ENCODE measurements at places on chromosomes 3 and 15. TPM values are rescaled to one million over a fixed set of nuclear protein-coding genes. Genes with fewer than 3 reads are reported as not detected.

Gene GMNC
- not detected for total RNA-seq

DNA sequence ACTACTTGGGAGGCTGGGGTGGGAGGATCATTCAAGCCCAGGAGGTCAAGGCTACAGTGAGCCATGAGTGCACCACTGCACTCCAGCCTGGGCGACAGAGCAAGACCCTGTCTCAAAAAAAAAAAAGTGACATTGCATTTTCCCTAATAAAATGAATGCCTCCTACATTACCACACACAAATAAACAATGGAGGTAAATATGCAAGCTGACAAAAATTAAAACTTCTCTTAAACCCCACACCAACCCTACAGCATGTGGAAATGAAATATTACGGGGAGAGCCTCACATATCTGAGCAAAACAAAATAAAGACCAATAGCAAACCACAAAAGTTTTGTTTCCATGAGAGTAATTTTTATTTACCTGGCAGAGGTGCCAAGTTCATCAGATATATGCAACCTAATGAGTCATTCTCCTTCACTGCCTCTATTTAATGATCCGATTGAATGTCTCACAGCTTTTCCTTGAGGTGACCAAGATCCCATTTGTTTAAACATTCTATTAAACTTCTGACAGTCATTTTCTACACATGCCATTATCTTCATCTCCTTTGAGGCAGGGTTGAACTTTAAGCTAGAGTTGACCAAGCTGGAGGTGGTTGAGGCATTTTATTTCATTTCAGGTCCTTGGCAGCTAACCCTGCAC, 9.4 kb upstream of the CAV3 start:
- DNase-seq: no peak
- no peaks in the 10 kb centered on the region for H3K4me1 ChIP-seq
- no peak overlapping the region for H3K4me3 ChIP-seq
- H3K27me3 ChIP-seq: no peaks in the 10 kb centered on the region
- no peaks in the 10 kb centered on the region for H3K36me3 ChIP-seq

- no peak overlapping the region for H3K4me3 ChIP-seq
- 0 out of 2 replicates have a peak, but pooled peaks cover 2% of the 10 kb centered on the region for H3K27me3 ChIP-seq
- H3K4me1 ChIP-seq: no peaks in the 10 kb centered on the region
Observed at GRCh38 chr3:184058029-184058428, 5.2 kb downstream of the HTR3C start.

GRCh38 chr3:144051211-144051610, 79.6 kb downstream of the DIPK2A start:
- no peaks in the 10 kb centered on the region for H3K27me3 ChIP-seq
- no peak for DNase-seq
- no peaks in the 10 kb centered on the region for H3K4me1 ChIP-seq
- no peak overlapping the region for H3K27ac ChIP-seq
- no peak overlapping the region for H3K4me3 ChIP-seq

DNA sequence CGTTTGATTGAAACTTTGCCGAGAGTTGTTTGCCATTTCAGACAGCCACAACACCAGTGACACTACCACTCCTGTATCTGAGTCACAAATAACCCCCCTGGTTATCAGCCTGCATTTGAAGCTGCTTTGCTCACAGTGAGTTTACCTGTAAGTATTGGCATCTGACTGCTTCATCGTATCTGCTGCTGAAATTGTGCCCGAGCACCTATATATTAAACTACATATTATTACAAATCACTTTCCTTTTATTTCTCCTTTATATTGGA, 39.2 kb upstream of the SPSB4 start:
- H3K4me3 ChIP-seq: no peak overlapping the region
- no peak for DNase-seq
- no peaks in the 10 kb centered on the region for H3K36me3 ChIP-seq
- no peaks in the 10 kb centered on the region for H3K4me1 ChIP-seq
